ENCODE measurements at places on chromosomes 4 and X. TPM values are rescaled to one million over a fixed set of nuclear protein-coding genes. Genes with fewer than 3 reads are reported as not detected.

The DNAAF6 gene
- total RNA-seq = not detected

GRCh38 chr4:126479709-126480108, 1153.0 kb upstream of the INTU start:
- no peak for DNase-seq

The STK26 gene
- total RNA-seq = 1.7 TPM

The CHRNA9 gene
- not detected for total RNA-seq

- DNase-seq = no peak
These were observed 92.4 kb downstream of the SLITRK2 start for GRCh38 chrX:145910017-145910416.

DNA sequence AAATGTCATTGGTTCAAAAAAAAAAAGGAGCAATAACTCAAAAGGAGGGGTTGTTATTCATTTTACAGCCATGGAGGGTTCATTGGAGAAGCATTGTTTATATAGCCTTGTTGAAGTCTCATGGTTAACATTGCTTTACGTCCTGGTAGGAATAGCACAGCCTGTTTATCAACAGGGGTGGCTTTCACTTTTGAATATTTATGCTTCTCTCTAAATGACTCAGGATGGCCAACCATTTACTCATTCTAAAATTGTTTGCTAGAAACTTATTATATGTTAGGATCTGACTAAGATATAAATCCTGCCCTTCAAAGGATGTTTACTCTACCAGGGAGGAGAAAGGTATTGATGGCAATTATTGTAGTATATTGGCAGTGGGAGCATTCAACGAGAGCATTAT, 534.1 kb upstream of the GALNTL6 start:
- DNase-seq = no peak

- DNase-seq = no peak
These were observed 378.4 kb upstream of the CNKSR2 start for GRCh38 chrX:20995829-20996228.

- no peak for DNase-seq
These were observed 34.3 kb upstream of the CITED1 start for GRCh38 chrX:72340041-72340440.

- no peak for DNase-seq
These were observed 200.9 kb upstream of the MID1 start for GRCh38 chrX:10821293-10821692.

- no peak for DNase-seq
These were observed 122.4 kb upstream of the HAND2 start for GRCh38 chr4:173652283-173652931.

The PSAPL1 gene
- total RNA-seq = under 0.01 TPM

GRCh38 chr4:66539745-66540144, 869.5 kb upstream of the EPHA5 start:
- no peak for DNase-seq

GRCh38 chr4:145565328-145565727, 53.9 kb upstream of the MMAA start:
- DNase-seq = no peak

The LAMP2 gene
- 110 TPM for total RNA-seq

DNA sequence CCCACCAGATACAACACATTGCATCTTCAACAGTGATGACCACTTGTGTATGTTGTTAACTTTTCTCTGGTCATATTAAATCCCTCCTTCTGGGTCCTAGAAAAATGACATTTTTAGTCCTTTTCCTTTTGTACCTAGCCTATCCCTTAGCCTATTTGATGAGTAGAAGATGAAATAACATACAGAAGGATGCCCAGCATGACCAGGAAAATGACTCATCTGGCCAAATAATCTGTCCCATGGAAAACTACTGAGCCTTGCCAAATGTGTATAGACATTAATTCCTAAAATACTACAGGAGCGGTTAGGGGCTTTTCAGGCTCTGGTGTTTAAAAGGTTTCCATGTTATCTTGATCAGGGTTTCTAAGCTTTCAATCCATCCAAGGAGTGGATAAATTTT, 129.0 kb upstream of the KCNIP4 start:
- no peak for DNase-seq

The RPL39 gene
- 3,555 TPM for total RNA-seq

- DNase-seq = no peak
These were observed 47.4 kb downstream of the ATXN3L start for GRCh38 chrX:13272426-13272825.

- DNase-seq = no peak
These were observed 112.7 kb downstream of the ASMT start for GRCh38 chrX:1727531-1728027.

- DNase-seq = no peak
These were observed 280.3 kb upstream of the KLF3 start for GRCh38 chr4:38383646-38384121.

GRCh38 chrX:20654596-20655106, 387.9 kb upstream of the RPS6KA3 start:
- no peak for DNase-seq

GRCh38 chr4:77065382-77065781, 10.4 kb downstream of the CCNI start:
- no peak for DNase-seq

GRCh38 chr4:160825644-160826338, 1338.0 kb downstream of the FSTL5 start:
- DNase-seq = no peak

GRCh38 chr4:37747772-37748330, 61.7 kb upstream of the RELL1 start:
- DNase-seq = no peak

- no peak for DNase-seq
These were observed 24.4 kb upstream of the PLA2G12A start for GRCh38 chr4:109754093-109754857.

GRCh38 chrX:131633285-131633917, 89.5 kb downstream of the OR13H1 start:
- peak; percentile 12 for DNase-seq

DNA sequence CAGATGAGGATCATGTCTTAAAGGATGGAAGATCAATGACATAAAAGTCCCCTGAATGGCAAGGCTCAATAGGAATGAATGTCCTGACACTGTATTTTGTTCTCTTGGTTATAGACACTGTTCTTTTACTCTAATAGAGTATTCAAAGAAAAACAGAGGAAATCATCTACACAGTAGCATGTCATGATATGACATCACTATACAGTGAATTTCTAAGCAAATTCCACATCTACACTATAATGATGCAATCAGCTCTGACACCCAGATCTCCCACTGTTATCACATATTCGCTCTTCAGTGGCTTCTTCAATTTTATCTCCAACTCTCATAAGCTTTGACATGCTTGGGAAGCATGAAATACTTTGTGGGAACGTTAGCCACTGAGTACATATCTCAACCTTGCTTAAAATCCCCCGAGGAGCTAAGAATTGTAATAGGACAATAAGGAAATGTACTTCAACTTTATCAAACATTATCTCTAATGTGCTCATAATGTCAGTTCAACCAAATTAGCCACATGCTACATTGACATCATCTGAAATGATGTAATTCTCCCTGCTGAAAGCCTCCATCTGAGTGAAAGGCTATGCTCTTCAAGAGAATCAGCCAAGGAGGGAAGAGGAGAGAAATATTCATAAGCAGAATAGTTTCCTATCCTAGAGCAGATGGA, 139.6 kb upstream of the PTCHD1 start:
- DNase-seq = no peak

DNA sequence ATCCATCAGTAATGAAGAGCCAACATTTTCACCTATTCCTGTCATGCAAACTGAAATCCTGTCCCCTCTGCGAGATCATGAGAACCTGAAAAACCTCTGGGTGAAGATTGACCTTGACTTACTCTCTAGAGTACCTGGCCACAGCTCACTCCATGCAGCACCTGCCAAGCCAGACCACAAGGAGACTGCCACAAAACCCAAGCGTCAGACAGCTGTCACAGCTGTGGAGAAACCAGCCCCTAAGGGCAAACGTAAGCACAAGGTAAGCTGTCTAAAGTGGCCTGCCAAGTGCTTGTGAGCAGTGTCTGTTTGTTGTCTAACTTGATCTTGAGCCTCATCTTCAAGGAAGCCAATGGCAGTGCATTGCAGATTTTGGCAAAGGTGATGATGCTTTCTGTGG, 455.9 kb downstream of the AFF2 start:
- no peak for DNase-seq

The TCEAL5 gene
- total RNA-seq = not detected

DNA sequence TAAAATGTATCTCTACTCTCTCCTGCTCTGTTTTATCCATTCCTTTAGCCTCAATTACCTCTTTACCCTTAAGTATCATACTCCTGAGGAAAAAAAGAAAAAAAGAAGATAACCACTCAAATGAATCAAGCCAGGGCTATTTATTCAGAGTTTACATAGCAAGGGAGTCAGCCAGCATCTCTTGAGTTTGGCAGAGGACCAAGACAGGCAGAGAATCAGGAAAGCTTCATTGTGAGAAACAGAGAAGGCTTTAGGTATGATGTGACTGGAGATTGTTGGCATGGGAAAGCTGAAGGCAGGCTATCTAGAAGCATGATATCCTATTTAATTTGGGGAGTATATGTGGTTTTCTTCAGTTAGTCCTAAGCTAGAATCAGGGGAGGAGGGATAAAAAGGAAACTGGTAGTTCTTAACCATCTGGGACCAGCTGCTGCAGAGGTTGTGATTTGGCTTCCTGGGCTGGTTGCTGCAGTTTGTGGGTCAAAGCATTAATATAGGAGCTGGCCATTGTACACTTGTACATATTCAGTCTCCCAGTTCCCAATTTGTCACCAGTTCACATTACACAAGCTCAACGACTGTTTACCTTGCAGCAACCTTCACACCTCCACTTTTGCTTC, 11.2 kb downstream of the APELA start:
- no peak for DNase-seq

The UGT2B17 gene
- not detected for total RNA-seq

The MAOA gene
- total RNA-seq = 111 TPM

DNA sequence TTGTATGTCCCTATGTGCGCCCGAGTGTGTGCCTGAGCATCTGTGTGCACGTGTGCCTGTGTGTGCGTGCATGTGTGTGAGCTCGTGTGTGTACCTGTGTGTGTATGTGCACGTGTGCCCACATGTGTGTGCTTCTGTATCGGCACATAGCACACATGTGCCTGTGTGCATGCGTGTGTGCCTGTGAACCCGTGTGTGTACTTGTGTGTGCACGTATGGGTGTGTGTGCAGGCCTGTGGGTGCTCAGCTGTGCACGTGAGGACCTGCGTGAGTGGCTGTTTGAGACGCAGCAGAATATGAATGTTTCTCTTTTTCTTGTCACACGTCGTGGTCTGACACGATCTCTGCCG, 4.3 kb downstream of the AKAP17A start:
- no peak for DNase-seq

Data from tibial nerve (tissue), 4 donors.